T-cell (primary cell): ENCODE measurements at places on chromosomes 3 and 15. TPM values are rescaled to one million over a fixed set of nuclear protein-coding genes. Genes with fewer than 3 reads are reported as not detected.

Gene ITIH1
- total RNA-seq, result not detected

Gene FBXO40
- total RNA-seq, result not detected

Gene ST8SIA2
- total RNA-seq, result not detected

Gene CPA3
- total RNA-seq, result 0.33 TPM

Gene CELF6
- total RNA-seq, result 5.6 TPM

Gene ENTPD3
- not detected for total RNA-seq

Gene GRK7
- total RNA-seq, result 0.13 TPM

Gene SH2D7
- not detected for total RNA-seq

Gene IGF2BP2
- total RNA-seq, result 0.30 TPM

Gene P2RY1
- 0.44 TPM for total RNA-seq

Gene NEK11
- 4.5 TPM for total RNA-seq

Gene PLSCR4
- total RNA-seq, result not detected

Gene RTP4
- total RNA-seq, result 10.4 TPM

Gene ARPP21
- total RNA-seq, result not detected

Gene ATP13A5
- not detected for total RNA-seq

Gene TGM5
- total RNA-seq, result not detected
